Right ventricle myocardium superior (tissue), 1 donor: ENCODE measurements at places on chromosomes 4 and X. TPM values are rescaled to one million over a fixed set of nuclear protein-coding genes. Genes with fewer than 3 reads are reported as not detected.

DNA sequence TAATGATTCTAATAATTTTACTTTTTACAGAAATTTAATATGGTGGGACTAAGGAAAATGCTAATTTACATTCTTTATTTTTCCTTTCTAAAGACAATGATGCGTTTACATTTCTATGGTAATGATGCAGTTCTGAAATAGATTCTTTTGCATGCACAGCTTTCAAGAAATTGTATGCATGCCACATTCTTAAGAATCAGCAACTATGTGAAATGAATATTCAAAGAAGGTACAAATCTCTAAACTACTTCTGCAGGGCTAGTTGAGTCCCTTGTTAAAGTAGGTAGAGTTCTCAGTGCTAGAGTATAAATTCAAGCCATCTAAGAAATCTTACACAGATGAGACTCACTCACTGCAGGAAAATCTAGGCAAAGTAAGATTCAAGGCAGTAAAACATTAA lies 24.5 kb upstream of the GRID2 start:
- no peak for DNase-seq

DNA sequence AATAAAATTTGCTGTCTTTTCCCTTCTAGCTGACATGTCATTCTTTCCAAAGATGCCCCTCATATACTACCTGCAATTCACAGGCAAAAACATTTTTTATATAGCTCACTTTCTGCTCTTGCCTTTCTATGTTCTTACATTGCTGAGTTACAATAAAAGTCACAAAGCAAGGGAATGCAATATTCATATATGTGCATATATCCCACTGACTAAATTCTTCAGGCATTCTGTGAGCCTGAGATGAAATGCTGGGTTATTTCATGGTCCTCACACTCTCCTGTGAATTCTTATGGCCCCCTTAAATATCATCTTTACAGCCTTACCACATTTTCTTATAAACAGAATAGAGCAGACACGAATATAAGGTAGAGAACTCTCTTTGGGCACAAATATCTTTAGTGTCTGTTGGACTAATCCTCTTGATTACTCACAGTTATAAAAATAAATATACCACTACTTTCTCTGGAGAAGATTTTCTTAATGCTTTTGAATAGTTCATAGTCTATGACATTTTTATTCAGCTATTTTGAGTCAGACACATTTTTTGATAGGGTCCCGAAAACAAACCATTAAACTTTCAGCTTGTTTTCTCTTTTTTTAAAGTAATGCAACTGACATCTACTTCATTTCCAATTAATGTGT lies 84.1 kb upstream of the H2AZ1 start:
- no peak for DNase-seq

- DNase-seq = no peak
Measured at GRCh38 chrX:1788300-1788911, 173.5 kb downstream of the ASMT start.

DNA sequence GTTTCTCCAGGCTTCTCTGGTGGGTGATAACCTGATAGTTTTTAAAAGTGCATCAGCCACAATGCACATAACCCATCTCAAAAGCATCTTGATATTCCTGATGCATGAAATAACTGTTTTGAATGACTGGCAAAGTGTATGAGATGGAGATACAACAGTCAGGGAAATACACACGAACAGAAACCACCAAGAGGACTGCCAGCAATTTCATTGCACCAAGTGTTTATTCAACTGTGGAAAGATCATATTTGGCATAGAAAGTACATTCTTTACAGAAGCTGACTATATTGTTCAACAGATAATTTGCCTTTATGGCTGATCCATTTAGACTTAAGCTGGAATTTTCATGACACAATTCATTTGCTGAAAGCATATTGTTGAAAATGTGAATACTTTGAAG lies 139.5 kb downstream of the SLIT2 start:
- no peak for DNase-seq

DNA sequence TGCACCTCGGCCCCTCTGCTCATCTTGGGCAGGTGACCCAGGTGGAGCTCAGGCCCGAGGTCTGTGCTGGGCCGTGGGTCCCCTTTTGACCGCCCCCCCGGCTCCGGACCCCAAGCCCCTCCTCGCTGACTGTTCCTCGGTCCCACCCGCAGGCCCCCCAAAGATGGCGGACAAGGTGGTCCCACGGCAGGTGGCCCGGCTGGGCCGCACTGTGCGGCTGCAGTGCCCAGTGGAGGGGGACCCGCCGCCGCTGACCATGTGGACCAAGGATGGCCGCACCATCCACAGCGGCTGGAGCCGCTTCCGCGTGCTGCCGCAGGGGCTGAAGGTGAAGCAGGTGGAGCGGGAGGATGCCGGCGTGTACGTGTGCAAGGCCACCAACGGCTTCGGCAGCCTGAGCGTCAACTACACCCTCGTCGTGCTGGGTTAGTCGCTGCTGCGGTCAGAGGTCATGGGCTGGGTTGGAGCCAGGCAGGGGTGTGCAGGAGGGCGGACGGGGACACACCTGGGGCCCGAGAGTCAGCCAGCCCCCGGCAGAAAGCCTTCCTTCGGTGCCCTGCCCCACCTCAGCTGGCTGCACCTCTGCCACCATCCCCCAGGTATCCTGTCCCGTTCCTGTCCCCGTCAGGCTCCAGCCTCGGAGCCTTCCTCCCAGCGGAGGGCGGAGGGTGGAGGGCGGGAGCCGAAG lies 10.8 kb downstream of the FGFRL1 start:
- no peak for DNase-seq

DNA sequence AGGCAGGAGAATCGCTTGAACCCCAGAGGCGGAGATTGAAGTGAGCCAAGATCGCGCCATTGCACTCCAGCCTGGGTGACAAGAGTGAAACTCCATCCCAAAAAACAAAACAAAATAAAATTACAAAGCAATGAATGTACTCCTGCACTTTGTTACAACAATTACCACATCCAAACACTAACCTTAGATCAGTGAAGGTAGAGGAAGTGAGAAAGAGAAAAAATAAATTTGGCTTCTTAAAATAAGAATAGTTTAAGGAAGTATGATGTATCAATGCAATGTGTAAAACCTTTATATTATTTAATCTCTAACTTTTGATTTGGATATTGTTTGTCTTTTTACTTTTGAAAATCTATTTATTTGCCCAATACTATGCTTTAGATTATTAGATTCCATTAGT lies 21.7 kb upstream of the CSN1S1 start:
- DNase-seq = no peak

GRCh38 chr4:17702641-17703040 lies 78.8 kb downstream of the FAM184B start:
- no peak for DNase-seq

DNA sequence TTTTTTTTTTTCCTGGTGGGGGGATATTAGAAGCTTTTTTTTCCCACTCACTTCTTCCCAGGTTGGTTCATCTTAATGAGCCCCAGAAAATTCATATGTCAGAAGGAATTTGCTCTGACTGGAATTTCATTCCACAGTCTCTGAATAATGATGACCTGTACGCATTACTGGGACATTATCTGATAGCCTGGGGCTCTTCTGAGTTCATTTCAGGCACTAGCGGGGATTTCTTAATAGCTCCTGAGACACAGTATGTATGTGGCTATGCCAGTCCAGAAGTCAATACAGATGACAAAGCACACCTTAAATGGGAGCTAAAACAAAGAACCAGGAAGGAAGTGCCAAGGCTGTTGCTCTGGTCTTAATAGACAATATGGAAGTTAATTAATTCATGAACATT lies 295.2 kb upstream of the IGFBP7 start:
- no peak for DNase-seq

DNA sequence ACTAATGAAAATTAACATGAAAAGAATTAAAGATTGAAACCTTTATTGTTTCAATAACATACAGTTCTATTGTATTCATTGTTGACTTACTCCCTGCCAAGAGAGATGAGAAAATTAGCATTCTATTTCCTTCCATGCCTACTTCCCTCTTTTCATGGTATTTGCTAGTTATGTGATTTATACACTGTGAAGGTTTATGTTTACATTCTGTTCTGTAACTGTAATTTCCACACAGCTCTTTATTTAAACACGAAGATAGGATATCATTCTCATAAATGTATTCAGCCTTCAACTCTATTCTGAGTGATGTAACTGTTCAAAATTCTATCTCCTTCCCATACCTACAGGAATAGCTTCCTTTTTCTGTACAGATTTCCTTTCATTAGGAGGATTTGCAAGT lies 6.6 kb downstream of the CCDC110 start:
- DNase-seq = no peak

- no peak for DNase-seq
Measured at GRCh38 chrX:154040307-154040756, 20.6 kb upstream of the IRAK1 start.

DNA sequence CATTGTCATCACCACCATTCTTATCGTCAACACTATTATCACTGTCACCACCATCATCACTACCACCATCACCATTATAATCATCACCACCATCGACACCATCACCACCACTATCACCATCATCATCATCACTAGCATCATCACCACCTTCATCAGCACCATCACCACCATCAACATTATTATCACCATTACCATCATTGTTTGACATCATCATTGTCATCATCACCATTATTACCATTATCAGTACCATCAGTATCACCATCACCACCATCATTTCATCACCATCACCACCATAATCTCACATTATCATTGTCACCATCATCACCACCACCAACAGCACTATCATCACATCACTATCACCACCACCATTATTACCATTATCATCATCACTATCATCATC lies 47.5 kb upstream of the NKX1-1 start:
- DNase-seq = no peak

DNA sequence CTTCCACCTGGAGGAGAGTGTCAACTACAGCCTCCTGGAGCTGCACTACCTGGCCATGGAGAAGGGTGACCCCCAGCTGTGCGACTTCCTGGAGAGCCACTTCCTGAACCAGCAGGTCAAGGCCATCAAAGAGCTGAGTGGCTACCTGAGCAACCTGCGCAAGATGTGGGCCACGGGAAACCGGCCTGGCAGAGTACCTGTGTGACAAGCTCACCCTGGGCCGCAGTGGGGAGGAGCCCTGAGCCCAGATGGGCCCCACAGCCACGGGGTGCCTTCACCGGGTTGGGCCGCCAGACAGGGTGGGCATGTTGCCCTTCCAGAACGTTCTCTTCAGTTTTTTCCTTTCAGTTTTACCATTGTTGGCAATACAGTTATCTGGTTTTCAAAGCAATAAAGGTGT lies 15.2 kb upstream of the FAM47A start:
- DNase-seq = no peak

- DNase-seq = no peak
Measured at GRCh38 chr4:189050643-189051042, 890.0 kb upstream of the FRG1 start.

- no peak for DNase-seq
Measured at GRCh38 chrX:53223068-53223693, 1.8 kb downstream of the KDM5C start.

DNA sequence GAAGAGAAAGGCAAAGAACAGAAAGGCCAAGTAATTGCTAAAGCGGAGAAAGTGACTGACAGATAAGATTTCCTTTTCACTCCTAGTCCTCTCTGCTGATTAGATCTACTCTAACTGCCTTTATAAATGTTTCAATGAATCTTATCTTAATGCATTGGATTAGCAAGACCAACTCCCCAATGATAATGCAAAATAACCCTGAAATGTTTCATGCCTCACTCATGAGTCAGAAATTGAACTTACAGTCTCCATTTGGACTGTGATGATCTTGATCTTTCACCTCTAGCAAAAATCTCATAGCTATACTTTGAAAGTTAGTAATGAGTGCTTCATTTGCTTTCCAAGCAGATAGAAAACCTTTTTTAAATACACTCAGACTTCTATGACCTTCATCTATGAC lies 26.5 kb downstream of the SLC10A7 start:
- no peak for DNase-seq

GRCh38 chr4:8919651-8920288 lies 48.1 kb upstream of the HMX1 start:
- no peak for DNase-seq

DNA sequence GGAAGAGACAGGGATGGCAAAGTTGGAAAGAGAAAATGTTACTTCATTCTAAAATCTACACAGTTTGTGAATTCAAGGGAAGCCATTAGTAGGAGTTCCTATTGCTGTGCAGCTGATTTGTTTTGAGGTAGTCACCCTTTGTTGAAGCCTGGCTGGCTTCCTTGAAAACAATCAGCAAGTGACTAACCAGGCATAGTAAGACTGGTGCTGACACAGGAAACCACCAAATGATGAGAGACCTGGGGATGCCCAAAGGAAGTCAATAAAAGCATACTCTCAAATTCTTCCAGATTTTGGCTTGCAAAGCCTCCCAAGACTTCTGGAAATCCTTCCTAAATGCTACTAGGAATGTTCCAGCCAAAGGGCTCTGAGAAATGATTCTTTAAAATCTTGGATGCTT lies 23.9 kb upstream of the PRDM8 start:
- no peak for DNase-seq

- DNase-seq = peak; percentile 44
Measured at GRCh38 chrX:133921764-133922389, 63.5 kb downstream of the GPC3 start.

GRCh38 chr4:26321373-26322221 lies 783 bp downstream of the RBPJ start:
- peak; percentile 45 for DNase-seq

DNA sequence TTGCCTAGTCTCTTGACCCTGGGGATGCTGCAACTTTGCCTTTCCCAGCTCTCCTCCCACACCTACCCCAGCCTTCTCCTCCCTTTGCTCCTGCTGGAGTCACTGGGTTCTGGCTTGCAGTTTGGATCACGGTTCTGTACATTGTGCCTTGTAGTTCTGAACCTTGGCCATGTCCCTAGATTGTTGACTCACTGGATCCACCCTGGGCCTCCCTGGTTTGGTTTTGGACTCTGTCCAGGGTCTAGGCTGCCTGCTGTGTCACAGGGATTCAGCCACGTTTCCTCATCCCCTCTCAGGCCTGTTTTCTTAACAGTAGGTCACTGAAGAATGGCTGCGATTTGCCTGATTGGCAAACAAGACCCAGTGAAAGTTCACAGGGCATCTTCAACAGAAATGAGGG lies 11.5 kb upstream of the GABRE start:
- no peak for DNase-seq

DNA sequence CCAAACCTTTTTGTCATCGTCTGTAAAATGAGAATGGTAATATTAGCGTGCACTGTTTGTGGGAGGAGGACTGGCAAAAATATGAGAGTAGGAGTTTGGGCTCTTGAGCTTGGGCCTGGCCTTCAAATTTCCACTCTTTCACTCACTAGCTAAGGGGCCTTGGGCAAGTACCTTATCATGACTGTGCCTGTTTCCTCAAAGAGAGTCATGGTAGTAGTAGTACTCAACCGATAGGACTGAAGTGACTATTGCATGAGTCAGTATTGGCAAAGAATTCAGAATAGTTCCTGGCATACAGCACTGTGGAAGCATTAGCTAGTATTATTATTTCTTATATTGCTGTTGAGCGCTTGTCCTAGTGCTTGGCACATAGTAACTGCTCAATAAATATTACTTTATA lies 16.0 kb upstream of the RBM3 start:
- DNase-seq = no peak

The SLC10A4 gene
- not detected for total RNA-seq

The DSPP gene
- total RNA-seq = not detected

The DGAT2L6 gene
- total RNA-seq = not detected
